ENCODE measurements at places on chromosomes 16 and 17.

GRCh38 chr16:56764835-56765234 is 34.9 kb downstream of the NUP93 start:
- no peak for DNase-seq

DNA sequence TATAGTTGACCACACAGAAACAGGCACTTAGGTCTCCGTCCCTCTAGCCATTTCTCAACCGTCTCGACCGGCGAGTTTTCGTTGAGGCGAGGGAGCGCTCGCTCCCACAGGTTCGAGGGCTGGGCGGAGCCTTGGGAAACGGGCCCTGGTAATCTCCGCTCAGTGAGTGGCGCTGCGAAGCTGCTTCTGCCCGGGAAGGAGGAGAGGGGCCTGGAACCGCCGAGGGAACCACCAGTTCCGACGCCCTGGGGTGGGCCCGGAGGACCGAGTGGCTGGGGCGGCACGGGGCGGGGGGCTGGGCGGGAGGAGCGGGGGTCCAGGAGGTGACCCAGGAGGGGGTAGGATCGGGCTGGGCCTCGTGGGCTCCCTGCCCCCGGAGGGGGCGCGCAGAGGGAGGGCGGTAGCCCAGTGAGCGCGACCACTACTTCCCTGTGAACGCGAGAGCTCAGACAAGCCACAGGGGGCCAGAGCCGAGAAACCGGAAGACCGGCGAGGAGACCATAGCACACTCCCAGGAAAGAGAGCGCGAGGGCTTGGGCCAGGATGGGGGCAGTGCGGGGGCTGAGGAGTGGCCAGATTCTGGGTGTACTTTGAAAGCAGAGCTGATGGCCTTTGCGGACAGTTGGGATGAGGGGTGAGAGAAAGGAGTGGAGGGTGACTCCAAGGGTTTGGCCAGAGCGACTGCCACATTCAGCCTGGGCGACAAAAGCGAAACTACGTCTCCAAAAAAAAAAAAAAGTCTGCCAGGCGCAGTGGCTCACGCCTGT is 29.9 kb upstream of the ARL4D start:
- peak; percentile 50 for DNase-seq

DNA sequence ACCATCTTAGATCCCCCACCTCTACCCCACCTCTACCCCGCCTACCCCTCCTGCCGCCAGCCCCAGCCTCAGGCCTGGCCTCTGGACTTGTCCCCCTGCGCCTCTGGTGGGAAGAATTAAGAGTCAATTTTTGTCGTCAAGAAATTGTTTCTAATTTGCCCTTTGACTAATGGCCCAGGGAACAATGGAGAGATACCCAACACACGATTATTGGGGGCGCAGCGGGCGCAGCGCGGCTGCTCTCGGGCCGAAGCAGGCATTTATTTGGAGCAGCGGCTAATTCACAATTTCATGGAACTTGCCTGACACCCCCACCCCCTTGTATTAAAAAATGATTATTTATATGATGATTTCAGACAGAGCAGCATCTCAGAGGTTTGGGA is 4.4 kb upstream of the BAHCC1 start:
- no peak for DNase-seq

GRCh38 chr17:52027081-52027480 is 131.4 kb downstream of the CA10 start:
- no peak for DNase-seq

- DNase-seq: no peak
Observed at GRCh38 chr17:50632637-50633036, 2.0 kb upstream of the ABCC3 start.

GRCh38 chr16:60271025-60271771 is 1537.1 kb upstream of the GOT2 start:
- DNase-seq: no peak

- DNase-seq: no peak
Observed at GRCh38 chr17:69480245-69480644, 65.7 kb downstream of the MAP2K6 start.

GRCh38 chr16:49930841-49931240 is 74.9 kb upstream of the ZNF423 start:
- no peak for DNase-seq

DNA sequence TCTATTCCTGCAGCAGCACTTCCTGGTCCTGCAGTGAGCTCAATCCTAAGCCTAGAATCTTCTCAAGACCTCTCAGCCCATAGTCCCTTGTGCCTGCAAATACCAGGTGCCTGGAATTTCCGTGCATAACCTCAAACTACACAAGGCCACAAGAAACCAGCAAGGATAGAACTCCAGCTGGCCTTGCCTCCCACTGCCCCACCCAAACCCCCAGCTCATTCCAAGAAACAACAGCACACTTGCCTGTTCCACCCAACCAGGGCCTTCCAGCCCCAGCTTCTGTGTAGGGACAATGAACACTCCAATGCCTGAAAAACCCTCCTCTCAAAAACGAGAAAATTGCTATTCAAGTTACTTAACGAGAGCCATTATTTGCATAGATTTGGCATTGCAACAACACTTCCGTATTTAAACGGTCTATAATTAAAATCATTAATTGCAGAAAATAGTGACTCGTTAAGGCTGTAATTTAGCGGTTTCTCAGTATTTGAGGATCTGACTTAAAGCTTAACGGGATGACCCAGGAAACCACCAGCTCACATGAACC is 147.0 kb downstream of the C16orf78 start:
- DNase-seq: no peak

GRCh38 chr16:86531641-86532525 is 21.6 kb downstream of the FOXF1 start:
- DNase-seq: no peak

DNA sequence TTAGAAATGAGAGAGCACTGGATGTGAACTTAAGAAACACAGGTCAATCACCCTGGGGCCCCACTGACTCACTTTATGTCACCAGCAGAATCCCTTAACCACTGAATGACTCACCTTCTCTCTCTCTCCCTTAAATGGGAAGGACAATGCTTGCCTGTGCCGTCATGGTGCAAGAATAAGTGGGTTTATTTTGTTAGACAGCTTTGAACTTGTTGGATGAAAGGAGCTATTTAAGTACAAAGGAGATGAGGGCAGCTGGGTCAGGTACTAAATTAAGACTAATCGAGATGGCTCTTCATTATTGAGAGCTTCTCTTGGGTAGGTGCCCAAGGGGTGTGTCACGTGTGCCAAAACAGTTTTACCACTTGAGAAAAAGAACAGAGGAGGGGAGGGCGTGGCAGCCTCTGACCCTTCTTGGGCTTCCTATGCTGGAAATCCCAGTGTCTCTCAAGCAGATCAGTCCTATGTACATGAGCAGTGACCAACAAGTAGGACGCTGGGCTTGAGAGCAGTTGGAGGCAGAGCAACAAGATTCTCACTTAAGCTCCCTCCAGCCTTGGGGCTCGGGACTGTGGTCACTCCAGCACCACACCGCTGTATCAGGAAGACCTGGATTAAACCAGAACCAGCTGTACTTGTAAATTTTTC is 6.7 kb upstream of the KRT31 start:
- peak; percentile 2 for DNase-seq

GRCh38 chr17:64368277-64368676 is 22.4 kb downstream of the PECAM1 start:
- no peak for DNase-seq

DNA sequence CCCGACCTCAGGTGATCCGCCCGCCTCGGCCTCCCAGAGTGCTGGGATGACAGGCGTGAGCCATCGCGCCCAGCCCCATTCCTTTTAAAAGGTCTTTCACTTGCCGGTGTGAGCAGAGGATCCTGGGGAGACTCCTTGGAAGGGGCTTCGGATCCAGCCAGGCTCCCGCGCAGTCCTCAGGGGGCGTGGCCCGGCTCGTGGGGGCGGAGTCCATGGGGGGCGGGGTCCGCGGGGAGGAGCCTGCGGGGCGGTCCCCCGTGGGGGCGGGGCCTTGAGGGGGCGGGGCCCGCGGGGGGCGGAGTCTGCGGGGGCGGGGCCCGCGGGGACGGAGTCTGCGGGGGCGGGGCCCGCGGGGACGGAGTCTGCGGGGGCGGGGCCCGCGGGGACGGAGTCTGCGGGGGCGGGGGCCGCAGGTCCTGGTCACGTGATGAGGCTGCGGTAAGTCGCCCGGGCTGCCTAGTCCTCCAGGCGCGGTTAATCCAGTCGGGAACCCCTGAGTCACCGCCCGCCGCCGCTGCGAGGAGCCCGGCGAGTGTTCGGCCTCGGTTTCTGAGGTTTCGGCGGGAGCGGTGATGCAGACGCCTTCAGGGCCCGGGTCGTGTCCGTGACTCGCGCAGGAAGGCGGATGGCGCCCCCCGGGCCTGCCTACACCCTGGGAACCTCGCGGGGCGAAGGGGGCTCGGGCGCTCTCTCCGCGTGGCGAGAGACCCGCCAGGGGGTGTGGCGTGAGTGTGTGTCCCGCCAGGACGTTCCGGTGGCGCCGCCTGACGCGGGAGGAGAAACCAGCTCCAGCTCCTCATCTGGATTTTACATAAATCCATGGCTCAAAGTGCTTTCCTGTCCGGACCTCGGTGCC is 23.6 kb upstream of the ABR start:
- DNase-seq: no peak

DNA sequence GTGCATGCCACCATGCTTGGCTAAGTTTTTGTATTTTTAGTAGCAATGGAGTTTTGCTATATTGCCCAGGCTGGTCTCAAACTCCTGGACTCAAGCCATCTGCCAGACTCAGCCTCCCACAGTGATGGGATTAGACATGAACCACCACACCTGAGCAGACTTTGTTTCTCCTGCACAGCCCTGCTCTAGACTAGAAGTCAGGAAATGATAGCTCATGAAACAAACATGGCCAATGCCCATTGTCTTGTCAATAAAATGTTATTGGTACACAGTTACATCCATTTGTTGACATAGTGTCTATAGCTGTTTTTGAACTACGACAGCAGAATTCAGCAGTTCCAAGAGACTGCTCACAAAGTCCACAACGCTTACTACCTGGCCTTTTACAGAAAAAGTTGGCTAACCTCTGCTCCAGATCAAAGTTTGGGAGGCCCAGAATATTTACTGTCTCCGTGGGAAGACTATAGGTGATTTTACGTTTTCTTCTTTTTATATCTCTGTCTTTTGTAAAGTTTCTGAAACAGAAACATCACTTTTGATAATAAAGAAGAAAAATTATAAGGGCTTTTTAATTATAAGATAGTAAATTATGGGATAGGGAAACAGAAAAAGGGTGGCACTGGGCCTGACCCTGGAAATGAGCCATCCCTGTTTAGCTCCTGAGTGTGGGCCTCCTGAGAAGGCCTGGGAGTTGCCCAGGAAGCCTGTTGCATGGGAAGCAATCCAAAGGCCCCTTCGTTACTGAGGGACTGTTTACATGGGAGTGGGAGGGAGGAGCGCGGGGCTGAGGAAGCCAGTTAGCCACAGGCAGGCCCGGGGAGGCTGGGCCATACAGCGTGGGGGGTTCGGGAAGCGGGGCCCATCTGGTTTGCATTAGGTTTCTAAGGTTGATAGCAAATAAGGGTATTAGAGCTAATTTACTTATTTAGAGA is 201.5 kb downstream of the IRF8 start:
- DNase-seq: no peak

DNA sequence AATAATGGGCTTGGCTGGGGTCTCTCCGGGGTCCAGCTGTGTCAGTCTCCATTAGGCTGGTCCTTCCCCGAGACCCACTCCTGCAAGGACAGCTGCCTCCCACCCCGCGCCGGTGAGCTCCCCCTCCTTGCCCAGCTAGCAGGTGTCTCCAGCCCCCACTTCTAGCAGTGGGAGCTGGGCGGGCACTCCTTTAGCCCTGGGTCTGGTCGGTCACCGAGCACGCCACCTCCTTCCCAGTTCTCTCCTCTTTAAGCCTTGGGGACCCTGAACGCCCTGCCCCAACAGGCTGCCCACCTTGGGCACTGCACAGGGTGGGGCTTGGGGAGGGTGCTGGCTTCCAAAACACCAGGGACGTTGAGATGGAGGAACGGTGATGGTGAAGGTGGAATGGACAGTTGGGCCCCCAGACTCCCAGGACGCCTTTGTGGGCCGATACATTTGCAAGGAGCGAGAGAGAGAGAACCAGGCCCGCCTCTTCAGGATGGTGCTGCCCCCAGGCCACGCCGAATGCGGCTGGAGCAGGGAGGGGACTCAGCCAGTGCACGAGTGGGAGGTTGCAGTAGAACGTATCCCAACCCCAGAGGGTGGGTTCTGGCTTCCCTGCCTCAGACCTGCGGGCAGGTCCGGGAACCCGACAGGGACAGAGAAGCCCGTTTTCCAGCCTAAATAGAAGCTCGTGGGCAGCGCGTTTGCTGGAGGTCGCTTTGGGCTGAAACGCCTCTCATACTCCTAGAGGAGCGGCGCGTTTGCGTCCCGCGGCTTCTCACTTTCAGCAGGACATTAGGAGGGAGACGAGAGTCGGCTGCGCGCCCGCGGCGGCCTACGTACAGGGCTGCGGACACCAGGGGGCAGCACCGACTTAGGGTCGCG is 10.7 kb downstream of the TBX2 start:
- DNase-seq: peak; percentile 61

GRCh38 chr17:50893183-50893993 is 27.2 kb upstream of the TOB1 start:
- no peak for DNase-seq

GRCh38 chr16:84047626-84048025 is 5.0 kb upstream of the SLC38A8 start:
- no peak for DNase-seq

DNA sequence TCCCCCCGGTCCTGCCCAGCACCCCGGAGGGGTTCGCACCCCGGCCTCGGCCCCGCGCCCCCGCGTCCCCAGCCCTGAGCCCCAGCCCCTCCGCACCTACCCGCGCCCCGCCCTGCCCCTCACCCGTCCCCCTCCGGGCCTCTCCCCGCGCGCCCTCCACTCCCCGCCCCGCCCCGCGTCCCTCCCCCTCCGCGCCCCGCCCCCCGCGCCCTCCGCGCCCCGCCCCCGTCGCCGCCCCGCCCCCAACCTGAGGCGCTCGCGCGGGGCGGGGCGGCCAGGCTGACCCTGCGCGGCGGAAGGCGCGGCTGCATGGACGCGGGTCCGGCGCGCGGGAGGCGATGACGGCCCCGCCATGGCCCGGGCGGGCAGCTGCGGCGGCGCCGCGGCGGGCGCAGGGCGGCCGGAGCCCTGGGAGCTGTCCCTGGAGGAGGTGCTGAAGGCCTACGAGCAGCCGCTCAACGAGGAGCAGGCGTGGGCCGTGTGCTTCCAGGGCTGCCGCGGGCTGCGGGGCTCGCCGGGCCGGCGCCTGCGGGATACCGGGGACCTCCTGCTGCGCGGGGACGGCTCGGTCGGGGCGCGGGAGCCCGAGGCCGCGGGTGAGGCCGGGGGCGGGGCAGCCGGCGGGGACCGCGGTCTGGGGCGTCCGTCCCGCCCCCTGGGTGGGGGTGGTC is at the start of gene SPIRE2:
Gene SPIRE2 (plus strand): TSS at position 277 of the 671 bp plus-strand sequence. CDS start 76 bp downstream, at position 353.
- peak; percentile 46 for DNase-seq

DNA sequence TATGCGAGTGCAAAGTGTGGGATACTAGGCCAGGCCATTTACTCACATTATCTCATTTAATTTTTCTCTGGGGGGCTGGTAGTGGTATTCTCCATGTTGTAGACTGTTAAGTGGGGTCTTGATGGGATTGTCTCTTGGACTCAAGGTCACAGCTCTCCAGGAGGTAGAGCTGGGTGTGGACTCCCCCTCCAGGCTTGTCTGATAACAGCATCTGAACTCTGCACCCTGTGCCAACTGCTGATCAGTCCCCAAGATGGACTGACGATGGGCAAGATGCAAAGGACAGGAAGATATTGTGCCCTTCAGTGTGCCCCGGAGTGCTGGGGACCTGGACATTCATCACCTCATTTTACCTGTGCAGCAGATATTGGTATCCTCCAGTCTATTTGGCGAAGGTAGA is 147.8 kb downstream of the MSI2 start:
- DNase-seq: no peak

Measured in stimulated activated CD4-positive, alpha-beta T cell treated with anti-CD3 and anti-CD28 coated beads, Interleukin-1b, Interleukin-23, amount 100 ng/mL, for 24 hours (primary cell).